ENCODE measurements at places on chromosomes 6 and 20.

- H3K4me1 ChIP-seq: no peaks in the 10 kb centered on the region
- no peaks in the 10 kb centered on the region for H3K27me3 ChIP-seq
- no peaks in the 10 kb centered on the region for H3K36me3 ChIP-seq
Observed at GRCh38 chr6:139482287-139482686, 107.8 kb upstream of the CITED2 start.

DNA sequence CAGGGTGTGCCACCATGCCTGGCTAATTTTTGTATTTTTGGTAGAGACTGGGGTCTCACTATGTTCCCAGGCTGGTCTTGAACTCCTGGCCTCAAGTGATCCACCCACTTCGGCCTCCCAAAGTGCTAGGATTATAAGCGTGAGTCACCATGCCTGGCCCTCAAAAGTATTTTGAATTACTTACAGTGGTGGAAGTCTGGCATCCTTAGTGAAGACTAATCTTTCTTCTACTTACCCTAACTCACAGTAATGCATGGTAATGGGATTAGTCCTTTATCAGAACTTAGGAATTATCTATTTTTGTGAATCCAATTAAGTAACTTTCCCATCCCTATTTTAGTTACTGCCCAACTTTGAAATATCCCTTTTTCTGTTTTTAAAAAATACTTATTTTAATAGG is 3.9 kb downstream of the RWDD1 start:
- H3K27ac ChIP-seq: no peak overlapping the region
- no peak for DNase-seq

DNA sequence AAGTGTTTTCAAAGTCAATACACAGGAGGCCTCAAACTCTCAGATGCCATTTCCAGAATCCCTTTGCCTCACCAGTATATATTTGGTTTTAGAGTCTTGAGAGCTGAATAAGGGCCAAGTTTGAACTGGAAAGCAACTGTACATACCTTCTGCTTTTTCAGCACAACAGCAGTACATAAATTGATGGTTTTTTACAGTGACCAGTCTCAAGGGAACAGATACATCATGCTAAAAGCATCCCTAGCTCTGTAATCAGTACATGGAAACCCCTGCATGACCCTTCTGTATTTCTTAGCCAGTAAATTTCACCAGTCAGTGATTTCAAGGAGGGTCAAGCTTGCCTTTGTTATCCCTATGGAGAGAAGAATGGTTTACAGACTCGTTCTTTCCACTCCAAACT is 40.6 kb upstream of the ECHDC1 start:
- DNase-seq: no peak
- no peaks in the 10 kb centered on the region for H3K36me3 ChIP-seq
- H3K4me1 ChIP-seq: no peaks in the 10 kb centered on the region
- H3K4me3 ChIP-seq: no peak overlapping the region
- no peak overlapping the region for H3K27ac ChIP-seq

DNA sequence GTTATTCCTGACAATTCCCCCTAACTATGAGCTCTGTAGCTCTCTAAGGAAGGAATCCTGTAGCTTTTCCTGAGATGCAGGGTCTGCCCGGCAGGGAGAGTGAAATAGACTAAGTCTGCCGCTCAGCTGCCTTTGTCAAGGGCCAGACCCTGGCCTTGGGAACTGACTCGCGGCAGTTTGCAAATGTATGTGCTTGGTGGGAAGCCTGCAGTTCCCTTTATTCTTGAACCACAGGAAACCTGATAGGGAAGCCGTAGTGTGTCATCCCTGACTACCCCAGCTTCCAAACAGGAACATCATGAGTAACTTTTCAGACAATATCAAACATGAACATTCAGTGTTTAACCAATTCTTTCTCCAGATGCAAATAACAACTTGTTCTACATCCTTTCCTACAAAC is 78.7 kb upstream of the IFNGR1 start:
- H3K4me3 ChIP-seq: no peak overlapping the region
- H3K4me1 ChIP-seq: no peaks in the 10 kb centered on the region
- no peaks in the 10 kb centered on the region for H3K36me3 ChIP-seq
- DNase-seq: no peak
- H3K27me3 ChIP-seq: no peaks in the 10 kb centered on the region

DNA sequence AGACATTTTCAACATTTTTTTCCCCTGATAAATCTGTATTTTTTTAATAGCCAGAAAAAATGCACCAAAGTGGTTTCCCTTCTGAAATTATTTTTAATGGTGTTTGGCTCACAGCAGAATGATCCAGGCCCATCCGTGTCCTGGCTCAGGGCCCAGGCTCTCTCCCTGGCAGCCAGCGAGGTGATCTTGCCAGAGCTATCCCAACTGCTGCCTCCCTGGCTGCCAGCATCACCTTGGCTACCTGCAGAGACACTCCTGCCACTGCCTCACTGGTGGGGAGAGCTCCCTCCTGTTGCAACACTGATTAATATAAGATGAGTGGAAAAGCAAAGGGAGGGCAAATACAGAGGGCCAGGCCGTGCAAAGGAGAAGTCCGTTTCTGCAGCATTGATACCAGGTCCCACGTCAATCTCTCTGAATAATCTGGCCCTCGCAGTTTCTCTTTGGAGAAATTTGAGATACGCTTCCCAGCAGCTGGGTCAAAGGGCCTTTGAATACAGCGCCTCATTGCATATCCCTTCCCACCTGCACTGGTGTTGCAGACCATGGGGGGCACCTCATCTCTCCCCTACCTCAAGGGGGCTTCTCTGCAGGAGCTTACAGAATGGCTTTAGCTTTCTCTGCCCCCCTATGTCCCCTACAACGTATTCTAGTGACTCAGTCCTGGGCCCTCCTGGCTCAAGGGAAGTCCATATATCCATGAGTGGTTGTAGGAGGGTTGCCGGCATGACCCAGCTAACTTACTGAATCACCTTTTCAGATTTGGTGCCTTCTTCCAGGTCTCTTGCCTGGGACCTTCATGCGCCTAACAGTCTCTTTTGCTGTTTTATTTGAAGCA is 12.8 kb upstream of the DSTN start:
- no peak overlapping the region for H3K4me3 ChIP-seq
- H3K27ac ChIP-seq: peak overlapping the region; percentile 99
- no peaks in the 10 kb centered on the region for H3K27me3 ChIP-seq
- no peaks in the 10 kb centered on the region for H3K36me3 ChIP-seq

GRCh38 chr6:4434655-4435054 is 299.3 kb upstream of the ECI2 start:
- H3K27me3 ChIP-seq: no peaks in the 10 kb centered on the region
- no peaks in the 10 kb centered on the region for H3K4me1 ChIP-seq
- no peak overlapping the region for H3K27ac ChIP-seq
- no peak overlapping the region for H3K4me3 ChIP-seq
- DNase-seq: no peak

- H3K27ac ChIP-seq: no peak overlapping the region
- H3K4me1 ChIP-seq: peaks cover 14% of the 10 kb centered on the region
- no peaks in the 10 kb centered on the region for H3K27me3 ChIP-seq
- no peaks in the 10 kb centered on the region for H3K36me3 ChIP-seq
- DNase-seq: no peak
- no peak overlapping the region for H3K4me3 ChIP-seq
Observed at GRCh38 chr6:5116243-5116991, 31.3 kb downstream of the PPP1R3G start.

GRCh38 chr20:30811885-30812671 is 445.4 kb upstream of the DEFB115 start:
- no peak overlapping the region for H3K4me3 ChIP-seq
- H3K36me3 ChIP-seq: no peaks in the 10 kb centered on the region
- no peaks in the 10 kb centered on the region for H3K27me3 ChIP-seq
- no peaks in the 10 kb centered on the region for H3K4me1 ChIP-seq
- H3K27ac ChIP-seq: no peak overlapping the region
- DNase-seq: no peak

- H3K27ac ChIP-seq: peak overlapping the region; percentile 88
- peak; percentile 73 for DNase-seq
- peaks cover 38% of the 10 kb centered on the region for H3K4me1 ChIP-seq
Observed at GRCh38 chr6:35146453-35146852, 5.3 kb upstream of the TCP11 start.

GRCh38 chr20:25250508-25250907 is 2.6 kb downstream of the PYGB start:
- peaks cover 65% of the 10 kb centered on the region for H3K36me3 ChIP-seq
- H3K27me3 ChIP-seq: no peaks in the 10 kb centered on the region
- H3K27ac ChIP-seq: no peak overlapping the region

GRCh38 chr6:87697581-87698546 is 4.2 kb downstream of the AKIRIN2 start:
- DNase-seq: peak; percentile 61
- no peak overlapping the region for H3K4me3 ChIP-seq
- H3K27ac ChIP-seq: no peak overlapping the region
- peaks cover 20% of the 10 kb centered on the region for H3K36me3 ChIP-seq
- peaks cover 25% of the 10 kb centered on the region for H3K4me1 ChIP-seq

DNA sequence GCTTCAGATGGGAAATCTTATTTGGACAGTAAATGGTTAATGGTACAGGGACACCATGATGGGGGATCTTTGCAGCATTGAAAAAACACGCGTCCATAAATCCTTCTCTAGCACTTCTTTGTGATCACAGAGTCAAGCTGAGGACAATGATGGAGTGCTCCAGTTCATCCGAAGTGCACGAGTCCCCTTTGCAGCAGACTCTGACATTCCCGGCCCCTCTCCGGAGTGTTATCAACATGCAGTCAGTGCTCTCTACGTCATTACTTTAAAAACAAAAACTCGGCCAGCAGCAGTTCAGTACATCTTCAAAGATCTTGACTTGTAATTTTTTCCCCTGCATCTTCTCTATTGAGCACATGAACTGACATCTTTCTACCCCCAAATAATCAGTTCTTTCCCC is 185.5 kb upstream of the AKAP12 start:
- DNase-seq: no peak
- no peak overlapping the region for H3K27ac ChIP-seq
- H3K4me3 ChIP-seq: no peak overlapping the region
- peaks cover 8% of the 10 kb centered on the region for H3K36me3 ChIP-seq
- no peaks in the 10 kb centered on the region for H3K27me3 ChIP-seq
